Activated CD4-positive, alpha-beta memory T cell treated with anti-CD3 and anti-CD28 coated beads, Interleukin-2, amount 10 ng/mL, durations not matched to agents 7 days and 5 days (primary cell): ENCODE measurements at places on chromosomes 4 and X. TPM values are rescaled to one million over a fixed set of nuclear protein-coding genes. Genes with fewer than 3 reads are reported as not detected.

ADGRG2 gene
- total RNA-seq, result not detected

TMEM35A gene
- not detected for total RNA-seq

SUPT20HL2 gene
- total RNA-seq, result not detected

ERAS gene
- total RNA-seq, result not detected

PPEF2 gene
- total RNA-seq, result not detected

UGT2B7 gene
- not detected for total RNA-seq

MGAT4D gene
- not detected for total RNA-seq

RTL3 gene
- not detected for total RNA-seq

IQSEC2 gene
- 0.20 TPM for total RNA-seq

ERCC6L gene
- total RNA-seq, result 9.0 TPM

CXCR3 gene
- 84.9 TPM for total RNA-seq

PAGE4 gene
- not detected for total RNA-seq

FGB gene
- total RNA-seq, result not detected

HSFX4 gene
- total RNA-seq, result not detected

TBX22 gene
- not detected for total RNA-seq

KLHL13 gene
- total RNA-seq, result not detected

RBM46 gene
- total RNA-seq, result not detected

TMEM129 gene
- 22.3 TPM for total RNA-seq

SSX2B gene
- not detected for total RNA-seq
